WTC11 (cell line): ENCODE measurements at places on chromosomes 11 and 22. TPM values are rescaled to one million over a fixed set of nuclear protein-coding genes. Genes with fewer than 3 reads are reported as not detected.

GRCh38 chr22:39490135-39490798 lies 11.8 kb upstream of the MIEF1 start:
- peak overlapping the region; percentile 38 for H3K4me3 ChIP-seq
- no peak overlapping the region for H3K27ac ChIP-seq
- H3K27me3 ChIP-seq: peaks cover 17% of the 10 kb centered on the region
- peaks cover 8% of the 10 kb centered on the region for H3K4me1 ChIP-seq
- DNase-seq: peak; percentile 84
- H3K36me3 ChIP-seq: no peaks in the 10 kb centered on the region

Gene DGCR8
- 39.5 to 55.0 TPM (median 41.2 TPM) in 3 replicates for total RNA-seq

DNA sequence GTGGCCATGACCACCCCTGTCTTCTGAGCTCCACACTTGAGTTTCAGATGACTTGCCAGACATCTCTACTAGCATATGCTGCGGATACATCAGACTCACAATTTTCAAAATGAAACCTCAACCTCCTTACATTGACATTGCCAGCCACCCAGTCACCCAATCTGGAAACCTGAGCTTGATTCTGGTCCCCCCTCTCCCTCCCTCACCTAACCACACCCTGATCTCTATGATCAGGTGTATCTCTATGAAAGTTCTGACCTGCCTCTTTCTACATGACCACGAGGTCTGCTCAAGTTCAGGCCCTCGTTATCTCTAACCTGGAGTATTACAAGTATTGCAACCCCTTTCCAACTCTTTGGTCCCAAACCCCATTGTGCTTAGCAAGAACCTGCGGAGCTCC lies 254.1 kb downstream of the KIRREL3 start:
- H3K27ac ChIP-seq: no peak overlapping the region
- H3K27me3 ChIP-seq: no peaks in the 10 kb centered on the region
- no peak for DNase-seq
- H3K4me1 ChIP-seq: peaks cover 9% of the 10 kb centered on the region

DNA sequence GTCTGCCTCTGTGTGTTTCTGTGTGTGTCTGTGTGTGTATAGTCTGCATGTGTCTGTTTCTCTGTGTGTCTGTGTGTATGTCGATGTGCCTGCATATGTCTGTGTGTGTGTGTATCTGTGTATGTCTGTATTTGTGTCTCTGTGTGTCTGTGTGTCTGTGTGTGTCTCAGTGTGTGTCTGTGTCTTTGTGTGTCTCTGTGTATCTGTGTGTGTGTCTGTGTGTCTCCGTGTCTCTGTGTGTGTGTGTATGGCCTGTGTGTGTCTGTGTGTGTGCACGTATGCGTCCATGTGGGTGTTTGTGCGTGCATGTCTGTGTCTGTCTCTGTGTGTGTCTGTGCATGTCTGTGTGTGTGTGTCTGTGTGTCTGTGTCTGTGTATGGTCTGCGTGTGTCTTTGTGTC lies 439 bp downstream of the SNX32 start:
- H3K27me3 ChIP-seq: peaks cover 19% of the 10 kb centered on the region
- no peak for DNase-seq

DNA sequence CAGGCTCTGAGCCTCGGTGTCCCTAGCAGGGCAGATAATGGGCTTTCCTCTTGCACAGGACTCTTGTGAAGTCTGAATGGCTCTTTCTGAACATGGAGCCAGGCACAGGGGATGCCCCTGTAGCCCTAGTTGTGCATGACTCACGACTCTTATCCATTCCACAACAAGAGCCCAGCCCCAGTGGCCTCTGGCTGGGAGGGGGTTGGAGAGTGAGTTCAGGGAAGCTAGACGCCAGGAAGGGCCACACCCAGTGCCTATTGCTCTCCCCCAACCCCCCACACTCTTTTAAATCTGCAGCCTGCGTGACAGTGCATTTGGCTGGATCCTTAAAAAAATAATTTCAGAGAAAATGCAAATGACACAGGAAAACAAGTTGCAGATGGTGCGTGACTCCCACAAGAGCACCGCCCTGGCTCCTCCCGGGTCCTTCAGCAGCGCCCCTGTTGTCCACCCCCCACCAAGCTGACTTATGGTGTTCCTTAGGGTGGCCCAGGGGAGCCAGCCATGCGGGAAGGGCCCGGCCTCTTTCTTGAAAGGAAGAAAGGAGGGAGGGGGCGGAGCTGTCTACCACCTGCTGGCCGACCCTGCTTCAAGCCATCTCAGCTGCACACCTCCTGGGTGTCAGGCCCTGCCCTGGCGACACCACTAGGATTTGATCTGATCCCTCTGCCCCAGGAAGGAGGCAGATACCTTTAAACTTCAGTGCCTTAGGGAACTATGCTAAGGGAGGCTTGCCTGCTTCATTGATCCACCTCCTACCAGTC lies 74.7 kb downstream of the MN1 start:
- peaks cover 44% of the 10 kb centered on the region for H3K36me3 ChIP-seq
- H3K27ac ChIP-seq: peak overlapping the region; percentile 73
- H3K4me1 ChIP-seq: peaks cover 46% of the 10 kb centered on the region
- DNase-seq: no peak
- H3K4me3 ChIP-seq: no peak overlapping the region

- peak; percentile 48 for DNase-seq
- H3K36me3 ChIP-seq: peaks cover 16% of the 10 kb centered on the region
- H3K27ac ChIP-seq: no peak overlapping the region
- peaks cover 7% of the 10 kb centered on the region; the same call in 1 of the 2 replicates for H3K27me3 ChIP-seq
These were observed 4.2 kb downstream of the GRAMD1B start for GRCh38 chr11:123434262-123434661.

DNA sequence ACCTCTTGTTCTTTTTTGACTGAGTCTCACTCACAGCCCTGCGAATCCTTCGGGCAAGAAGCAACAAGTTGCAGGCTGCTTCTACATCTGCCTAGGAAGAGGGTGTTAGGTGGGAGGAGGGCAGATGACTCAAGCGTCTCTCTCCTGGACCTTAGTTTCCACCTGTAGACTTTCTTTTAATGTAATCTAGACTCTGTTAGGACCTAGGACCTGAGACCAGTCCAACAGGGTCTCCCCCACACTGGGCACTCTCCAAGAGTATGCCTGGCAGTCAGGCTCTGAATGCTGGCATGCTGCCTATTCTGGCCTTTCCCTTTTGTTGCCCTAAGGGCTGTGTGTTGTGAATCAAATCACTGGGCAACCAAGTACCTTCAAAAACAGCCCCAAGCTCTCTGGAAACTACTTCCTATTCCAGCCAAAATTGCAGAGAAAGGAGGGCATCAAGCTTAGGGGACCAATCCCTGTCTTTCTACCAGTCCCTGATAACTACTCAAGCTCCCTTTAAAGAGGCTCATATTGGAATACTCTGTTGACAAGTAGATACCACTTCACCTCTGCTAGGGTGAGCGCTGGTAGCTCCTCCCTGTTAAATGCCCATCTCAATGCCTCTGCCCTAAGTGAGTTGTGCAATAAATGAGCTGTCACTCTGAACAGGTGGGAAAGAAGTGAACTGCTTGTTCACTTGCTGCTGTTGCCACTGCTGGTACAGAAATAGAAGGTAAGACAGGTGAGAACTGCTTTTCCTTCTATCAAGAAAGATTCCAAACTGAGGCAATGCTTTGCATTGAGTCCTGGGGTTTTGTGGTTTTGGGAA lies at the start of gene BBOX1:
BBOX1 (plus strand) TSS at position 514 of the 814 bp plus-strand sequence. CDS start 14,616 bp downstream, outside the sequence.
- H3K36me3 ChIP-seq: peaks cover 10% of the 10 kb centered on the region
- no peak for DNase-seq
- no peak within 1 kb of the TSS for H3K4me3 ChIP-seq
- no peak within 1 kb of the TSS for H3K27ac ChIP-seq
- peaks cover 16% of the 10 kb centered on the region for H3K4me1 ChIP-seq
- H3K27me3 ChIP-seq: no peaks in the 10 kb centered on the region

DNA sequence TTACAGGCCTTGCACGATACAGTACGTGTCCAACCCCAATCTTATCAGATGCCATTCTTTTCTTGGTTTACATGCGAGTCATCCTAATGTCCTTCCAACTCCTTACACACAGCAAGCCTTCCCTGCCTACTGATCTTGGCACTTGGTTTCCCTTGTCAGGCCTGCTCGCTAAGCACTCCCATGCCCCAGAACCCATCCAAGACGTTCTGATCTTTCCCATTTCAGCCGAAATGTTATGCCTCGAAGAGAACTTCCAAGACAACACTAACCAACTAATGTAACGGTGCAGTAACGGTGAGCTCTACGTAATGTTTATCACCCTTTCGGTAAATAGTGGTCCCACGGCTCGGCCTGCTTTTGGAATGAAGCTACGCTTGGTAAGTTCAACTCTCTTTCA lies 521 bp downstream of the PES1 start:
- no peak overlapping the region for H3K4me3 ChIP-seq
- H3K27ac ChIP-seq: no peak overlapping the region
- DNase-seq: no peak
- peaks cover 24% of the 10 kb centered on the region for H3K27me3 ChIP-seq

Gene GTSE1
- total RNA-seq: 45.4 to 56.1 TPM (median 45.4 TPM) in 3 replicates

- peak overlapping the region; percentile 74 for H3K4me3 ChIP-seq
- H3K27ac ChIP-seq: no peak overlapping the region
- peaks cover 23% of the 10 kb centered on the region for H3K4me1 ChIP-seq
- no peaks in the 10 kb centered on the region for H3K36me3 ChIP-seq
These were observed 842 bp upstream of the SIGIRR start for GRCh38 chr11:415640-416041.

Gene NFAM1
- 0.92 to 1.6 TPM (median 1.2 TPM) in 3 replicates for total RNA-seq

Gene GLB1L2
- total RNA-seq: 4.6 to 6.0 TPM (median 5.1 TPM) in 3 replicates

GRCh38 chr22:47051441-47052071 lies 289.1 kb downstream of the TBC1D22A start:
- peaks cover 14% of the 10 kb centered on the region for H3K4me1 ChIP-seq
- no peak overlapping the region for H3K4me3 ChIP-seq
- H3K27me3 ChIP-seq: no peaks in the 10 kb centered on the region
- DNase-seq: no peak

GRCh38 chr11:93784935-93785360 lies 866 bp downstream of the MED17 start:
- peak overlapping the region; percentile 92 for H3K27ac ChIP-seq
- H3K27me3 ChIP-seq: no peaks in the 10 kb centered on the region
- H3K4me3 ChIP-seq: peak overlapping the region; percentile 94
- H3K4me1 ChIP-seq: peaks cover 23% of the 10 kb centered on the region
- DNase-seq: no peak
- H3K36me3 ChIP-seq: peaks cover 23% of the 10 kb centered on the region

Gene ZNF70
- total RNA-seq: 3.3 to 3.6 TPM (median 3.3 TPM) in 3 replicates
